Psoas muscle (tissue), 8 donors: ENCODE measurements at places on chromosomes 3 and 15. TPM values are rescaled to one million over a fixed set of nuclear protein-coding genes. Genes with fewer than 3 reads are reported as not detected.

DNA sequence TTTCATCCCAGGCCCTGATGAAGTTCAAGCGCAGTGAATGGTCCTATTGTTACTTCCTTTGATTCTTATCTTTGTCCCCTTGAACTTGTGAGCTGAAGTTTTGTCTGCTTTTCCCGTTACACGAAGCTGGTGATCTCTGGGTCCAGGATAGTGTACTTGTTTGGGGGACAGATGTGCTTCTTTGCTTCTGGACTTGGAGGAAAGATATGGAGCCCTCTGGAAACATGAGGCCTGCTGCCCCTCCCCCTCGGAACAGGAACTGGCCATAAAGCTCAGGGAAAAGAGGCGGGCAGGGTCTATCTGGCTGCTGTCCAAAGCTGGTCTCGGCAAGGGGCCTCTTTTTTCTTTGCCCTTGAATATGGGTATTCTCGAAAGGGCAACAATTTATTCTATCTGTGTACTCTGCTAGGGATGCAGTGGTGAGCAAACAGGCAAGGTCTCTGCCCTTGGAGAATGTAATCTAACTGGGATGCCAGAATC, 47.6 kb downstream of the IDH2 start:
- no peak for DNase-seq

DNA sequence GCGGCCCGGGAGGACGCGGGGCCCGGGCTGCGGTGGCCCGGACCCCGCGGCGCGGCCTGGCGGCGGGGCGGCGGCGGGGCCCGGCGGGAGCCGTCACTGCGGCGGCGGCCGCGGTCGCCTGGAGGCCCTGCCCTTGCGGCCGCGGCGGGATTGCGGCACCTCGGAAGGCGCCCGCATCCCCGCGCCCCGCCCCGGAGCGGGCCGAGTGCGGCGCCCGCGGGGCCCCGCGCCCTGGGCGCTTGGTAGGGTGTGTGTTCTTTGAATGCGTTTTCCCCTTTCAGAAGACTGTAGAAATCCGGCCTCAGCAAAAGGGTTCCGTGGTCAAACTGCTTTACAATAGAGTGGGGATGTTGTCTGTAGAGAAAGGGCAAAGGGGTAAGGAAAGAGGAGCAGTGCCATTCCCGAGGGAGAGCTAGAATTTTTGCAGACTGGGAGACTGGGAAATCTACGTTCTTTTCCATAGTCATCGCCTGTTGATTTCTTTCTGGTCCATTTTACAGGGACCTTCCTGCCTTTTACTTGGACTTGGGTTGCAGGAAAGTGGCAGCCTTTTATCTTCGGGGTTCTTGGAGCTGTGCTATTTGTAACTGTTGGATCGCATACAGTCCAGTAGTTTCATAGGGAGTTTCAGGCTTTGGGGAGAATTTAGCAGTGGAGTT, 630 bp downstream of the SNRK start:
- DNase-seq = no peak

PROS1 gene
- polyA plus RNA-seq = 6.0 TPM

DNA sequence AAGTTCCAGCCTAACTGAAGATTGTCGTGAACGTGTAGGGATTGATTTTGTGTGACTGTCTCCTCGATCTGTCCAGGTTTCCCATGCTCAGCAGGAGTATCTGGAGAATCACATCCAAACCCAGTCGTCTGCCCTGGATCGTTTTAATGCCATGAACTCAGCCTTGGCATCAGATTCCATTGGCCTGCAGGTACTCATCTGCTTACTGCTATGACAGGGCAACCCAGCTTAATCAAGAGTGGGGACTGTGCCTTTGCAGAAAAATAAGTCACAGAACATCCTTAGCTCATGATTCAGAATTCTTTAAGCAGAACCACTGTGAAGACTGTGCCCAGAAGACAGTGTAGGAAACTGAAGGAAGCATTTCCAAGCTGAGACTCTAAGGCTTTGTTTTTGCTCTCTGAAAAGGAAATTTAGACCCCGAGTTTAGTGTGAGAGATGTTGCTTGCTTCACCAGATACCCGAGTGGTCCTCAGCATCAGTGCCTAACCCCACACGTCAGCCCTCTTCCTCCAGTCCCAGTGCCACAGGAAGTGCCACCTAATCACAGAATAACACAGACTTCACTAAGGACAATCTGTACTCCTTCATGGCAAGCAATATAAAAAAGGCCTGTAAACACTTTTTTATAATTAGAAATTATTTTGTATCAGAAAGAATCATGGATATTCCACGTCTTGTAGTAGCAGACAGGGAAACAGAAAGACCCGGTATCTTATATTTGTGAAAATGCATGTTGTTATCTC, 34.2 kb downstream of the MYZAP start:
- DNase-seq = no peak

GRCh38 chr15:68994981-68995761, 19.3 kb upstream of the NOX5 start:
- no peak for DNase-seq

GRM7 gene
- 0.01 TPM for polyA plus RNA-seq
